ENCODE measurements at places on chromosomes 4 and X.
A peak's percentile ranks its signal among the peaks of the same experiment; 100 is the strongest.

DNA sequence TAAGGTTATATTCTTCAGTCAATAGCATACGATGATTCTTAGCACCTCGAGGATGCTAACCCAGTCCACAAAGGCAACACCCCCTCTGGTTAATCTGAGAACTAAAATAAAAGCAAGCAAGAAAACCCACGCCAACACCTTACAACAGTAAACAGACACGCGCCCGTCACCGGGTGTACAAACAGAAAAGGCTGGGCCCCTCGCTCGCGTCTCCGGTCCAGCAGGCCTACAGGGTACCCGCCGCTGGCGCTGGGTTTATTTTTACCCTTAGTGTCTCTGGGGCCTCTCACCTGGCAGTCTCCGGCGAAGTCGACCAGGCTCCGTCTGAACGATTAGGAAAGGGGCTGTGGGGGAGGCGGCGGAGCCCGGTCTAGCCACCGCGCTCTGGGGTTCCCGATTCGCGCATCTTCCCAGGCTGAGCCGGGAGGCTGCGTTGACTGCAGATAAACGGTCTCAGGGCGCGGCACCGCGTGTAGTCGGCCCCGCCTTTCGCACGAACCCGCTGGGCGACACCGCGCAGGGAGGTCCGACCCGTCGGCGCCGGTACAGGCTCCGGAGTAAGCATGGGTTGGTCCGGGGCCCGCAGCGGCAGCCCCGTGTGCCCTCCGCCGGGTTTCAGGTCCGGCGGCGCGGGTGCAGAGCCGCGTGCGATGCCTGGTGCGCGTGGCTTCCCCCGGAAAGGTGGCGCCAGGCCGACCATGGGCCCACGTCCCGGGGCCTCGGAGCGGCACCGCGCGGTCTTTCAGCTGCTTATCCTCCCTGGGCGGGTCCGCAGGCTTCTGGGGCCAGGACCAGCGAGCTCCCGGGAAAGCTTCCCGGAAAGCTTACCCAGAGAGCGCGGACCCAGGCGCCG is 441 bp downstream of the SLC9B2 start:
- H3K36me3 ChIP-seq = no peaks in the 10 kb centered on the region
- peak overlapping the region; percentile 94 for H3K27ac ChIP-seq
- H3K4me3 ChIP-seq = peak overlapping the region; percentile 49
- peaks cover 26% of the 10 kb centered on the region for H3K4me1 ChIP-seq
- peak; percentile 45 for DNase-seq

DNA sequence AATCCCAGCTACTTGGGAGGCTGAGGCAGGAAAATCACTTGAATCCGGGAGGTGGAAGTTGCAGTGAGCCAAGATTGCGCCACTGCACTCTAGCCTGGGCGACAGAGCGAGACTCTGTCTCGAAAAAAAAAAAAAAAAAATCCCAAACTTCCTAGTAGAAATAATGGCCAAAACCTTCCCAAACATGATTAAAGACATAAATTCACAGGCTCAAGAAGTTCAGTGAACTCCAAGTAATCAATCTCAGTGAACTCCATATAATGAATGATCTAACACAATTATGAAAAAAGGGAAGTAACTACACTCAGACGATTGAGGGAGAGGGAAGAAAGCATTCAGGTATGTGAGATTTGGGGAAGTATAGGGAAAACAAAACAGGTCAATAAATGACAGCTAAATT is 6.5 kb downstream of the FUNDC1 start:
- peaks cover 3% of the 10 kb centered on the region for H3K4me1 ChIP-seq
- no peaks in the 10 kb centered on the region for H3K36me3 ChIP-seq
- no peak for DNase-seq
- no peak overlapping the region for H3K27ac ChIP-seq
- H3K27me3 ChIP-seq = no peaks in the 10 kb centered on the region

- no peak overlapping the region for H3K27ac ChIP-seq
- H3K27me3 ChIP-seq = no peaks in the 10 kb centered on the region
- H3K4me1 ChIP-seq = no peaks in the 10 kb centered on the region
- H3K36me3 ChIP-seq = no peaks in the 10 kb centered on the region
- DNase-seq = no peak
These were observed 16.8 kb downstream of the SCFD2 start for GRCh38 chr4:53349091-53349491.

GRCh38 chrX:103437147-103437873 is 61.0 kb downstream of the BEX3 start:
- no peaks in the 10 kb centered on the region for H3K27me3 ChIP-seq
- no peaks in the 10 kb centered on the region for H3K36me3 ChIP-seq
- H3K27ac ChIP-seq = no peak overlapping the region
- no peaks in the 10 kb centered on the region for H3K4me1 ChIP-seq
- no peak for DNase-seq

DNA sequence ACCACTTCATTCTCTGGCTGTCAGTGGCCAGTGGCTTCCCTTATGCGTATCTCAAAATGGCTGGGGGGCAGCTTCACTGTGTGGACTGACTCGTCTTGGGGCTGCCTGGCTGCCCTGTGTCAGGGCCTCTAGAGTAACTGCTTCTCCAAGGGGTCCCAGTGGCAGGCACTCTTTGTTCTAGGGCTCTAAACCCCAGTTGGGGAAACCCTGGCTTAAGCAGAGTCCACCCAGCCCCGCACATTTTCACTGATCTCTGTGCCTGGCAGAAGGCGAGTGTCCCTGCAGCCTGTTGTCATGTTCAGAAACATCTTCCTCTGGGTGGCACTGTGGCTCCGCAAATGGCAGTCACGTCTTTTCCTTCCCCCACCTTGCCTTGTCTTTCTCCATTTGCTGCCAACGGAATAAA is 59.7 kb downstream of the NBDY start:
- H3K27ac ChIP-seq = no peak overlapping the region
- no peak for DNase-seq
- no peaks in the 10 kb centered on the region for H3K27me3 ChIP-seq

GRCh38 chr4:78254893-78255292 is 197.8 kb downstream of the FRAS1 start:
- H3K36me3 ChIP-seq = no peaks in the 10 kb centered on the region
- no peak overlapping the region for H3K27ac ChIP-seq
- H3K27me3 ChIP-seq = no peaks in the 10 kb centered on the region
- no peak overlapping the region for H3K4me3 ChIP-seq
- H3K4me1 ChIP-seq = no peaks in the 10 kb centered on the region
